WERI-Rb-1 (cell line): ENCODE measurements at places on chromosomes 5 and 9.

DNA sequence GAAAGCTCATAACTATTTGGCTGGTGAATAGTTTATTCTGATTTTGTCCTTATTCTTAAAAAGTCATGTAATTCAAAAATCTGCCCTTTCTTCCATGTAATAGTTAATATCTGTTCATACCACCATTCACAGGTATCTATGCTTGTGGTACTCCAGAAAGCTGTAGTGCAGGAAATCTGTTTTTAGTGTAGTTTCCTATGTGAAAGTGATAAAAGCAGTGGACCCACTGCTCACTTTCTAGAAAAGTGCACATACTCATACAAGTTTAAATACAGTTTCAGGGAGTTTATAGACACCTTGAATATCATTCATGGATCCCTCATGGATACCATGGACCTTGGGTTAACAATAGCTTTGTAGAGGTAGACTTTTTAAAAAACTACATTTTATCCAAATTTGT lies 20.2 kb downstream of the PBX3 start:
- DNase-seq = no peak

- DNase-seq = no peak
Observed at GRCh38 chr5:161850491-161850890, 2.6 kb downstream of the GABRA1 start.

DNA sequence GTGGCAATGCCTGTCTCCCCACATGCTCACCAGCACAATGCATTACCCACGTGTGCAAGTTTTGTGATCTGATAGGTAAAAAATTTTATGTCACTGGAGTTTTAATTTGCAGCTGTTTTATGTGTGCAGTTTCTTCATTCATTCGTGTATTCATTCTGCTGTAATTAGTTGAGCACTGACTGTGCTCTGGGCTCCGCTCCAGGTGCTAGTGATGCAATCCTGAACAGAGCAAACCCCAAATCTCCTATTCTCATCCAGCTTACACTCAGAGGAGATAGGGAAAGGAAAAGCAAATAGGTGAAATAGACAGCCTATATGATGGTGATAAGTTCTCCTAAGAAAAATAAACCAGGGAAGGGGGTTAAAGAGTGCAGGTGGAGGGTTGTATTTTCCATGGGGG lies 148.4 kb downstream of the TENT4A start:
- DNase-seq = no peak

- no peak for DNase-seq
Observed at GRCh38 chr9:135926402-135927194, 19.3 kb upstream of the CAMSAP1 start.

DNA sequence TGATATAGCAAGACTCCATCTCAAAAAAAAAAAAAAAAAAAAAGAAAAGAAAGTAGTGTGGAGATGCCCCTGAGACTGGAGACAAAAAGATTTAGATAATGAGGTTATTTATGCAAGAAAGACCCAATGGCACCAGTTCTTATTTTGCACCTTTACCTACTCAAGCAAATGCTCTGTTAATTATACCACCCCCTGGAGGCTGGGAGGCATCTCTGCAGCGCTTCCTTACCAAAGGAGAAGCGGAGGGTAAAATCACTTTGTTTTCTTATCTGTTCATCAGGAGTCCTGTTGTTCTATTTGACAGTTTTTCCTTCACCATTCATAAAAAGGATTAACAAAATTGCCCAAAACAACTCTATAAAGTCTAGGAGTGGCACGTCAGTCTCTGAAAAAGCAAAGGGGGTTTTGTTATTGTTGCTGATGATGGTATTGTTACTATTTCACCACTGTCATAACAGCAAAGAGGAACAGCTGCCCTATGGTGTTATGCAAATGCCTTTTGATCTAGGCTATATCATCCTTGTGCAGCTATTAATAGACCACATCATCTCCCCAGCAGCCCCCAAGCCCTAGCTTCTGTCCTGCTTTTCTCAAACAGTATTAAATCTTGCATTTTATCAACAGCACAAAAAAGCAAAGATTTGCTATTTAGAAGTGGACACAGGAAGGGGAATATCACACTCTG lies 174.0 kb downstream of the PALM2AKAP2 start:
- no peak for DNase-seq

- no peak for DNase-seq
Observed at GRCh38 chr9:2602704-2603116, 18.9 kb upstream of the VLDLR start.

GRCh38 chr9:68920921-68921320 lies 93.0 kb downstream of the PRKACG start:
- DNase-seq = no peak

DNA sequence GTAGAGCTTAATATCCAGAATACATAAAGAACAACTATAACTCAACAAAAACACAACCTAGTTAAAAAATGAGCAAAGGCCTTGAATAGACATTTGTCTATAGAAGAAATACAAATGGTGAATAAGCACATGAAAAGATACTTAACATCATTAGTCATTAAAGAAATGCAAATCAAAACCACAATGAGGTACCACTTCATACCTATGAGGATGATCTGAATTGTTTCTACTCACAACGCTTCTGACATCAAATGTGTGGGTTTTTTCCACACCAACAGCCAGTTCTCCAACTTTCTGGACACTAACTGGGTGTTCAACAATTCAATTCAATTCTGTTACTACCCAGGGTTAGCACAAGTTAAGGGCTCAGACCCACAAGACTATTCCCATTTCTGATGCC lies 22.0 kb downstream of the SREK1IP1 start:
- no peak for DNase-seq

- DNase-seq = no peak
Observed at GRCh38 chr5:95743232-95743631, 12.1 kb downstream of the RHOBTB3 start.

DNA sequence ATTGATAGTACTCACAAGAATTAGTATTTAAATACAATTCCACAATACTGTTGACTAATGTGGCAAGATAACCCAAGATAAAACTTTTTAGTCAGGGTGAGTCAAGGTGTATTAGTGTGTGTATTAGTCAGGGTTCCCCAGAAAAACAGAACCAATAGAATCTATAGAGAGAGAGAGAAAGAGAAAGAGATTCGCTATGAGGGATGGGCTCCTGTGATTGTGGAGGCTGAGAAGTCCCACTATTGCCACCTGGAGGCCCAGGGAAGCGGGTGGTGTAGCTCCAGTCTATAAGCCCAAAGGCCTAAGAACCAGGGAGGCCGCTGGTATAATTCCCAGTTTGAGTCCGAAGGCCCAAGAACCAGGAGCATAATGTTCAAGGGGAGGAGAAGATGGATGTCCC lies 10.0 kb upstream of the SHISAL2B start:
- peak; percentile 48 for DNase-seq

- DNase-seq = no peak
Observed at GRCh38 chr9:113255438-113255837, 19.9 kb downstream of the CDC26 start.

DNA sequence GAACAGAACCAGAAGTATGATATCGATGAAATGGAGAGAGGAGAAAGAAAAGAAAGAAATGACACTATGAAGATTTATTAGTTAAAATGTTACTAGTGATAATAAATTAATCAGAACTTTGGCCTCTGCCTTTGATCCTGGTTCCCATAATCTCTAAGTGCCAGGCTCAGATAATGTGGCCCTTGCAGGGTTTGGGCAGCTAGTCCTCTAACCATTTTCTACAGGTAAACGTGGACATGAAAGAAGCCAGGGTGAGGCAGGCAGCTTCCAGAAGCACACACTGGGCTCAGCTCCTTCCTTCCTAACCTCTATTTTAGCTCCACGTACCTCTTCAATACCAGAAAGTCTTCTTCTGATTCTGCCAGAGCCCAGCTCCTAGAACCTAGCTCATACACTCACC lies 30.6 kb downstream of the SYK start:
- DNase-seq = no peak

- DNase-seq = no peak
Observed at GRCh38 chr5:156513123-156513815, 186.3 kb downstream of the SGCD start.

- no peak for DNase-seq
Observed at GRCh38 chr5:14090290-14090689, 52.9 kb upstream of the TRIO start.

GRCh38 chr9:121576281-121577075 lies 75.0 kb upstream of the DAB2IP start:
- DNase-seq = peak; percentile 64

DNA sequence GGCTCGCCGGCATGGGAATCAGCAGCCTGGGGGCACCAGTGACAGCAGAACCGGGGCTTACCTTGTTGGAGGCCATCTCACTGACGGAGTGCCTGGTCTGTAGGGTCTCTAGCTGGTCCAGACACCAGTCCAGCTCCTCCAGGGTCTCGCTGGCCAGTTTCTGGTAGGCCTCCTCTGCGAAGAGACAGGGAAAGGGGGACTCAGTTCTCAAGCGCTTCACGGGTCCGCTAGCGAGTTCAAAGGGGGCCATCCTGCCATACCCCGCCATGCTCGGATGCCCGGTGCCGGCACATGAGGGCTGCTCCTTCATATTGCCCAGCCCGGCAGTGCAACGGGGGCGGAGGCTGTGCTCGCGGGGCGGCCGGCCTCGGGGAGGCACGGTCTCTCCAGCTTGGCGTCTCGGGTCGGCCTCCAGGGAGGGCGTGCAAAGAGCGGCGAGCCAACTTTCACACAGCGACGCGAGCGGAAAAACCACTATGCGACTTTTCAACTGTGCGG lies 456.0 kb downstream of the RAB3C start:
- peak; percentile 45 for DNase-seq

DNA sequence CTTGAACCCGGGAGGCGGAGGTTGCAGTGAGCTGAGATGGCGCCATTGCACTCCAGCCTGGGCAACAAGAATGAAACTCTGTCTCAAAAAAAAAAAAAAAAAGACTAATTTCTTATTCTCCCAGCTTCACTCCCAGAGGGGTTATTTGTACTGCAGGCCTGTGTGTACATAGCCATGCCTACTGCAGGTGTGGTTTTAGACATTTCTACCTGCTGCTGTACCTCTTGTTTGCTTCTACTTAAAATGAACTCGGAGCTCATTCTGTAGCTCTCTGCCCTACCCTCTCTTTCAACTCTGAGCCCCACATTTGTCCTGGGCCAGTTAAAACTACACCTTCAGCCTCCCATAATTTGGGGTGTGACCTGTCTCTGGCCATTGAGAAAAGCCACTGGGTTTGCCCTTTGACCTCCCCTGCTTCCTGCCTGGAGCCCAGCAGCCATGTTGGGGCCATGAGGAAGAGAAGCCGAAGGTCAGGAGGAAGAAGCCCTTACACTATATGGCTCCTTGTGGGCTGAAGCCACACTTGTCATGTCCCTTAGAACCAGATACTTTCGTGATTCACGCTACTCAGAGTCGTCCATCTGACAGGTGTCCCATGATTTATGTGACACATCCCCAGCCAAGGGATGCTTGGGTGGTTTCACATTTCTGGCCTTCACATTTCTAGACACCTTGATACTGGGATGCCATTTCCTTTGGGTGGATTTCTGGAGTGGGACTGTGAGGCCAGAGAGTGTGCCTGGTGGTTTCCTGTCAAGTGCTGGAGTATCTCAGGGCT lies 9.4 kb upstream of the CARD19 start:
- DNase-seq = no peak

DNA sequence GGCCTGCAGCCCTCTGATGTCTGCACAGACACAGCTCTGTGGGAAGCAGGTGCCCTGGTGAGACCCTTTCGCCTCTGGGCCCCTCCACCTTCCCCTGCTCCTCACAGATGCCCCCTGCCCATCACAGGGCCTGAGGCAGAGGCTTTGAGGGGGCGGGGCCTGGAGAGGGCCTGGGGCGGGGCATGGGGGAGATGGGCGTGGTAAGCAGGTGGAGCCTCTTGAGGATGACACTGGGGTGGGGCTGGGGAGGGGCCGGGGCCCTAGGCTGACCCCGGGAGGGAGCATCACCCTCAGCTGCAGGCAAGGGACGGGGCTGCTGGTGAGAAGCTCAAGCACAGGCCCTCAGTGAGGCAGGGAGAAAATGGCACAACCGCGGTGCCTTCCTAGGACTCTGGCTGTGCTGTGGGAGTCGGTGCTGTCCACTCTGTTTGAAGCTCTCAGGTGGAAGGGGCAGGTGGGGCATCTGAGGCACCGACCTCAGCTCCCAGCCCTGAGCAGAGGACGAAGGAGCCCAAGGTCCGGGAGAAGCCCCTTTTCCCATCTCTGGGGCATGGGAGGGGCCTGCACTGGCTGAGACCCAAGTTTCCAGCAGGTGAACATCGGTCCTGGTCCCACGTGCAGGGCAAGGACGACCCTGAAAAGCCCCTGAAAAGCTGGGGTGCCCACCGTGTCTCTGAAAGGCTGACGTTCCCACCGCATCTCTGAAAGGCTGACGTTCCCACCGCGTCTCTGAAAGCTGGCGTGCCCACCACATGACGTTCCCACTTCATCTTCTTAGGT lies 17.5 kb upstream of the SLC9A3 start:
- DNase-seq = no peak

- no peak for DNase-seq
Observed at GRCh38 chr9:83511051-83511450, 27.1 kb downstream of the FRMD3 start.

- no peak for DNase-seq
Observed at GRCh38 chr5:157263496-157264090, 2.3 kb upstream of the CYFIP2 start.

DNA sequence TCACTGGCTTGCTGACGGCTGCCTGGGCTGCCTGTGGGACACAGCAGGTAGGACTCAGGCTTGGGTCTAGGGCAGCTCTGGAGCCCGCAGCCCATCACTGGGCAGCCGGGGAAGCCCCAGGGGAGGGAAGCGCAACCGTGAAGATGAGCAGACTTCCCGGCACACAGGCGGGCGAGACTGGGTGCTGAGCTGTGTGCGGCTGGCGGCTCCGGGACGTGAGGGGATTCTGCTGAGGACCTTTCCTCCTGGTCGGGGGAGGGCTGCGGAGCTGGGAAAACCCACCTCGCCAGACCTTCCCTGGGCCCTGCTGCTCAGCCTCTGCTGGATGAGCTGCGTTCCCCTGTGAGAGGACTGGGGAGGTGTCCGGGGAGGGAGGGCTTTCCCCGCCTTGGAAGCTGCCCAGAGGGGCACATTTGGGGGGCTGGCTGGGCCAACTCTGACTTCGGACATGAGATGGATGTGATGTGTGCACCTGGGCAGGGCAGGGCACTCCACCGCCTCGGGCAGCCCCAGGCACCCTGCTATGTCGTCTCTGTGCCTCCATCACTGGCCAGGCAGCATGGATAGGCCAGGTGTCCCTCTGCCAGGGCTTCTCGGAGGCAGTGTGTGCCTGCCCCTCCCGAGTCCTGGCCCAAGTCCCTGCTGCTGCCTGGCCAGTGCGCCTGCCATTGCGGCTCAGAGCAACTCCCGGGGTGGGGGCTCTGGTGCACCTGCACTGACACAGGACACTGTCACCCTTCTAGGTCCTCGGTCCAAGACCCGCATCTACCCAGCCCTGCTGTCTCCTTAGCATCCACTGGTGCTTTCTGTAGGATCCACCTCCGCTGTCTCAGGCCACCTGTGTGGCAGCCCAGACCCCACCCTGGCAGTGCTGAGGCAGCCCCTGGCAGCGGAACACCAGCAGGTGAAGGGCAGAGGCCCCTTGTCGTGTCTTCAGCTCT lies 66.4 kb downstream of the COL5A1 start:
- no peak for DNase-seq

GRCh38 chr9:2790466-2790865 lies 53.4 kb downstream of the PUM3 start:
- no peak for DNase-seq

- no peak for DNase-seq
Observed at GRCh38 chr5:101024299-101024698, 121.2 kb upstream of the ST8SIA4 start.

- no peak for DNase-seq
Observed at GRCh38 chr5:35233601-35234000, 3.3 kb upstream of the PRLR start.
